Cardiac fibroblast (primary cell): ENCODE measurements at places on chromosomes 2 and 18.

DNA sequence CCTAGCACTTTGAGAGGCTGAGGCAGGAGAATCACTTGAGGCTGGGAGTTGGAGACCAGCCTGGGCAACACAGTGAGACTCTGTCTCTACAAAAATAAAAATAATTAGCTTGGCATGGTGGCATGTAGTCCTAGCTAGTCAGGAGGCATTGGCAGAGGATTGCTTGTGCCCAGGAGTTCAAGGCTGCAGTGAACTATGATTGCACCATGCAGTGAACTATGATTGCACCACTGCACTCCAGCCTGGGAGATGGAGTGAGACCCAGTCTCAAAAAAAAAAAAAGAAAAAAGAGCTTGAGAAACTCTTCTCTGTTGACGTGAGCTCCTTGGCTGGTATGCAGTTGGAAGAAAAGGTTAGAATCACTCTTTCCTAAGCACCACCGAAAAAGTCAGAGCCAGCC, 125.1 kb upstream of the TNP1 start:
- no peak for DNase-seq

DNA sequence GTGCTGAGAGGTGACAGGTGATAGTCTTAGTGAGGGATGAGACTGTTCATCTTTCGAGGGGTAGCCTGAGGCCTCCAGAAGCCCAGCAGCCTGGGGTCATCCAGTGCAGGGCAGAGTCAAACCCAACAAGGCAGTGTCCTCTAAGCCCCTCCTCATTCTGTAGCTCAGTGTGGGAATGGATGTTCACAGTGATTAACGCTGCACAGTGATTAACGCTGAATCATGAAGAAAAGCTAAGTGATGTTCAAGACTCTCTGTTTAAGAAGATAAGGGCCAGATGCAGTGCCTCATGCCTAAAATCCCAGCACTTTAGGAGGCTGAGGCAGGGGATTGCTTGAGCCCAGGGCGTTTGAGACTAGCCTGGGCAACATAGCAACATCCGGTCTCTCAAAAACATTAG, 56.3 kb upstream of the LAPTM4A start:
- DNase-seq = no peak

DNA sequence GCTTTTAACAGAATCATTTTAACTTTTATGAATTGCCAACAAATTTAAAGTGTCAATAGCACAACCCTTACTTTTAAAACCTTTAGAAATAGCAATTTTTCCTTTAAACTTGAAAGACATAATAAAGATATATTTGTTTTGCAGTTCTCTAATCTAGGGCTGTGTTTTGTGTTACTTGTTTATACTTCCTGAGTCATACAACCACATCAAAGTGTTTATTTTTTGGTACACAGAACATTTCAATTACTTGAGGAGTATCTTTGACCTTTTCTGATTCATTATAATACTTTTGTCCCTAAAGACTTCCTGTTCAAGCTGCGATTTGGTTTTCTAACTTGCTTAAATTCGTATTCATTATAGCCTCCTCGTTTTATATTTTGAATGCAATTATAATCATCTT, 21.8 kb downstream of the TYW5 start:
- DNase-seq = no peak

GRCh38 chr18:10841203-10841602, 308.2 kb downstream of the PIEZO2 start:
- DNase-seq = peak; percentile 88

DNA sequence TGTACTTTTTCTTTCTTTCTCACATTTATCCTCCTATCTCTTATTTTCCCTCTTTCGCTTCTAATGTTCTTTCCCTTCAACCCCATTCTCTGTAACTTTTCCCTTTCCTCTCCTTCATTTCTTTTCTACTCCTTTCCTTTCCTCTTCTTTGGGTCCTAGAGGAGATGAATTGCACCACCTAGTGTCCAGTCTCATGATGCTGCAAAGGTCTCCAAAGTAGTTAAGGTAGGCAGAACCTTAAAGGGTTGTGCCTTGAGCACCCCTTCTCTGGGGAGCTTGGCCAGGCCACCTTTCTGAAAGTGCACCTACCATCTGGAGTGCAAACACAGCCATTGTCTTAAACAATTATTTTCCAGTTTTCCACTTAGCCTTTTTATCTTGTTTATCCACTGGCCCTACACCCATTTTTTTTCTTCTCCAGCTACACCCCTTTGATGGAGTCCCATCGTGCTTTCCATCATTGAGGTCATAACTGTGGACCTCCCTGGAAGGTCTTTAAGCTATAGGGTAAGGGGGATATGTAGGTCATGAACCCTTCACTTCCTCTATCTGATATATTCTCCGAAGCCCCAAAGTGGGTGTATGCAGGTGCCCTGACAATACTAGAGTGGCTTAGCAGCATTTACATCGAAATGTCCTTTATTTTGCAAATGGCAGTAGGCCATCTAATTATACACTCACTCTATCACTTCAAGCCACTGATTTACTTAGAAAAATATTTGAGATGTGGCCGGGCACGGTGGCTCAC, 155.9 kb downstream of the ESCO1 start:
- DNase-seq = peak; percentile 84

- peak; percentile 68 for DNase-seq
These were observed 2.4 kb upstream of the RBM45 start for GRCh38 chr2:178109813-178110212.

DNA sequence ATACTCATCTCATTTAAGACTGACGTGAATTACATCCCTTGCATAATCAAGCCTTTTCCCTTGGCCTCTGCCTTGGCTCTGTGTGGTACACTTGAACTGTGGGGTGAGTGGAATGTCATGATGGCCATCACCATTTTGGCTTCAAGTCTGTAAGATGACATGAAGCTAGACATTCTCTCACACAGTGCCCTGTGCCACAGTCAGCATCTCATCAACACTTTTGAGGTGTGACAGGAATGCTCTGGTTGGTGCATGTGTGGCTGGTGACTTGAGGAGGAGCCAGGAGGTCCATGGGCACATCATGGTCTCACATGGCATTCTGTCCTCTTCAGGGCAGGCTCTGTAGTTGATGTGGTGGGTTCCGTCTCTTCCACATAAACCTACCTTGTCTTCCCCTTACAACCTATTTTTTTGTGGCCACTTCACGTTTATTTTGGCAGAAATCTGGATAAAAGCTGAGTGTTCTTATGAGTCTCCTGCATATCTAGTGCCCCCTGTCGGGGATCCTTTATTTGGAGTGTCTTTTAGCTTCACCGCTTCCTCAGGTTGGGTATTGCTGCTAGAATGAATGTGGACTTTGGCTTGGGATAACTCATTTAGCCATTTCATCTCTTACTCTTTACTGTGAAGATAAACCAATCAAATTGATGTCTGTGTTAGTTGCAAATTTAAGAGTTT, 28.1 kb downstream of the MAP4K4 start:
- DNase-seq = peak; percentile 54

- peak; percentile 38 for DNase-seq
These were observed 222.9 kb upstream of the AGAP1 start for GRCh38 chr2:235270956-235271355.

GRCh38 chr2:182866461-182867406, at the start of gene FRZB:
TSS of gene FRZB (minus strand) at chr2:182866637. CDS start at chr2:182866552, 85 bp downstream.
- DNase-seq = peak; percentile 74
